COR-L47 (cell line): ENCODE measurements at places on chromosomes 3 and 15.

GRCh38 chr3:80733522-80734176 is 965.9 kb upstream of the ROBO1 start:
- no peak for DNase-seq

- DNase-seq, result no peak
Measured at GRCh38 chr15:87871258-87871681, 385.3 kb downstream of the NTRK3 start.

- no peak for DNase-seq
Measured at GRCh38 chr3:190847436-190847835, 15.1 kb downstream of the GMNC start.

DNA sequence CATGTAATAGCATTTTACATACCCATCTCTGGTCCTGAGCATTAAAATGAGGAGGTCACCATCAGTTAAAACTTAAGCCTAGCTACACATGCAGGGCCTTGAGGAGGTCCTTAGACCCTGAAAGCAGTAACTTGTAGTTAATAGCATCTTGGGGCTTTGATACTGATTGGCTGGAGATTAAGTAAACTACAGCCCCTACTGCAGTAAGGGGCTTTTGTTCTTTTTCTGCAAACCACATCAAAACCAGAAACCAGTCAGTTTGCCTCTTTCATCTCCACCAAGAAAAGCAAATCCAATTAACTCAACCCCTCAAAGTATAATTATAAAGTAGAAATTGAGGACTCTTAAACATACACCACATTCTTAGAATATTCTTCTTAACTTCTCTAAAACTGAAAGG is 622.7 kb downstream of the ZPLD1 start:
- DNase-seq, result no peak

DNA sequence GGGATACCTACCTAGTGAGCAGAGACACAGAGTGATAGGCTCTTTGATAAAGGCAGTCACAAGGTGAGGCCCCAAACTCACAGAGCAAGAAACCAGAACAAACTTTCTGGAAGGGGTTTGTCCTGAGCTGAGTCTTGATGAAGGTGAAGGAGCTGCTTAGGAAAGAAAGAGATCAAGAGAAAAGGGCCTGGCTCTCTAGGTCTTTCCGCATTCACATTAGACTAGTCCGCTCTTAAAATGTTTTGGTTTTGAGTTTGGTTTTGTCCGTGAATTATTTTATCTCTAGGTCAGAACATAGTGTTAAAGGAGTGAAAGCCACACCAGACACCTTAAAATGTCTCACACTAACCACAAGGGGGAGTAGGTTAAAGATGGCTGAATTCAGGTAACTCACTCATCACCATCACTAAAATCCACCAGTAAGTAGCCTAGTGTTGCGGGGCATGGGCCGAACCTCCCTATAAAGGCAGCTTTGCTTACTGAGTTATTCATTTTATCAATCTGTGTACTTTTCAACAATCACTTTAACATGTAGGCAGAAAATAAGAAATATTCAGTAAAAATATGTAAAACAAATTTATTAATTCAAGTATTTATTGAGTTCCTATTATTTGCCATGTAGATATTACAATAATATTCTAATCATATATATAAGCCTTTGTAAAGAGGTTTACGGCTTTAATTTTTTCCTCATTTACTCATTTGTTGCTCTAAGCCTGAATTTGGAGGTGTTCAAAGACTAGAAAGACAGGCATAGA is 121.5 kb upstream of the TSC22D2 start:
- DNase-seq, result peak; percentile 72

DNA sequence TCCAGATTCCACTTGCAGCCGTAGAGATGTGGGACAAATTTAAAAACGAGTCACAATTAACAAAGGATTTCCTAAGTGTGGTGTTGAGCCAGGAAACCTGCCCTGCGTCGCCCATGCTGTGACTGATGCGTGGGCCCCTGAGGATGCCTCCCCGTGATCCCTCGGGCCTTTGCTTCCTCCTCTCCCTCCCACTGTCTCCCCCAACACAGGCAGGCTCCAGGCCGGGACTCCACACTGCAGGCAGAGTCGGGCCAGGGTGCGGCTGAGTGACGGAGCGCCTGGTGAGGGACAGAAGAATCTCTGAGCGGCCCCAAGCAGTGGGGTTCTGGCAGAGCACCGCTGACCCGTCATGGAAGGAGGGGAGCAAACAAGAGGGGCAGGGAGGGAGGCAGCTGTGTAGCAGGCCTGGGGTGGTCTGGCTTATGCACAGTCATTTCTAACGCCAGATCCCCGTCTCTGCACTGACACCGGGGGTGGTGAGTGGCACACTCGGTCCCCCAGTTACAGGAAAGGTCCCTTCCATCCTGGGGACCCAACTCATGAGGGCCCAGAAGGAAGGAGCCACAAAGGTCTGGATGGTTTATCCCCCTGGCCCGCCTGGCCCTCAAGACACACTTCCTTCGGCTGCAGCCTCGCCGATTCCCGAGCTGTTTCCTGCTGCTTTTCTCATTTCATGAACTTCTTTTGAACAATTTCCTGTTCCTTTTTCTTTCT is 91.0 kb downstream of the XXYLT1 start:
- no peak for DNase-seq

- no peak for DNase-seq
Measured at GRCh38 chr15:77839456-77839855, 206.7 kb upstream of the LINGO1 start.

DNA sequence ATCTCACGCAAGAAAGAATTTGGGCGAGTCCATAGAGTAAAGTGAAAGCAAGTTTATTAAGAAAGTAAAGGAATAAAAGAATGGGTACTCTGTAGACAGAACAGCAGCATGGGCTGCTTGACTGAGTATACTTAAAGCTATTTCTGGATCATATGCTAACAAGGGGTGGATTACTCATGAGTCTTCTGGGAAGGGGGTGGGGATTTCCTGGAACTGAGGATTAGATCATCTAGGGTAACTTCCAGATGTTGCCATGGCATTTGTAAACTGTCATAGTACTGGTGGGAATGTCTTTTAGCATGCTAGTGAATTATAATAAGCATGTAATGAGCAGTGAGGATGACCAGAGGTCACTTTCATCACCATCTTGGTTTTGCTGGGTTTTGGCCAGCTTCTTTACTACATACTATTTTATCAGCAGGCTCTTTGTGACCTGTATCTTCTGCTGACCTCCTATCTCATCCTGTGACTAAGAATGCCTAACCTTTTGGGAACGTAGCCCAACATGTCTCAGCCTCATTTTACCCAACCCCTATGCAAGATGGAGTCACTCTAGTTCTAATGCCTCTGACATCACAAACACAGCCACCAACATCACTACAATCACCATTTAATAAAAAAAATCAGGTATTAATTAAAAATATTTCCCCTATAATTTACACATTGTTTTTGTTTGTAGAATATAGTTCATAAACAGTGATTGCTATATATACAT is 890.7 kb upstream of the EPHA6 start:
- no peak for DNase-seq

GRCh38 chr3:158819282-158819681 is 17.4 kb downstream of the MFSD1 start:
- no peak for DNase-seq

- no peak for DNase-seq
Measured at GRCh38 chr3:8303466-8303865, 198.2 kb upstream of the LMCD1 start.

DNA sequence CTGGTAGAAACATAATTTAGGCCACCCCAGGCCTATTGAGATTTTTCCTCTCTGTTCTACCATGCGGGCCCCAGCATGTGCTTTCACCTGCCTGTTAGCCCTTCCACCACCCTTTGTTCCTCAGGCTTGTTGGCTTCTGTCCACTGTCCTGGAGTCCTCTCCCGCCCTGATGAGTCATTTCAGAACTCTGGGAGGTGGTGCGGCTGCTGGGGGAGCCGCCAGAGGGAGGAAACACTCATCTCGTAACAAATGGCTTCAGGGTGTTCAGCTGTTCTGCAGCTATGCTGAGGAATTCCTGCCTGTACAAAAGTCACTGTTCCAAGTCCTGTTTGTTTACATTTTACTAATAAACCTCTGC is 36.3 kb downstream of the LRTM1 start:
- peak; percentile 71 for DNase-seq

DNA sequence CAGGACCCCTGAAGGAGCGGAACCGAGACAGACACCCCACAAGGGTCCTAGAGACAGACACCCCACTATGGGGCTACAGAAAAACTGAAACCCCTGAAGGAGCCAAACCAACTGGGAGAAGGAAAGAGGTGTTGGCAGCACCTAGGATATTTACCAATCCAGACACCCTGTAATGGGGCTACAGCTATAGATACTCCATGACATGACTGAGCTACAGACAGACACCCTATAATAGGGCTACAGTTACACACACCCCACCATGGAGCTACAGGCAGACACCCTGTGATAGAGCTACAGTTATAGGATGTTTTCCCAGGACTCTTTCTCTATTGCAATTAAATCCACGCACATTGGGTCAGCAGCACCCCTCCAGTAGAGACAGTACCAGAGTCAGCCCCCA is 22.6 kb upstream of the ADGRG7 start:
- DNase-seq, result no peak

GRCh38 chr15:80876348-80876674 is 97.1 kb downstream of the CEMIP start:
- no peak for DNase-seq

GRCh38 chr3:53718462-53718861 is 127.8 kb downstream of the CHDH start:
- no peak for DNase-seq

GRCh38 chr3:28042707-28043106 is 198.7 kb upstream of the CMC1 start:
- DNase-seq, result no peak

DNA sequence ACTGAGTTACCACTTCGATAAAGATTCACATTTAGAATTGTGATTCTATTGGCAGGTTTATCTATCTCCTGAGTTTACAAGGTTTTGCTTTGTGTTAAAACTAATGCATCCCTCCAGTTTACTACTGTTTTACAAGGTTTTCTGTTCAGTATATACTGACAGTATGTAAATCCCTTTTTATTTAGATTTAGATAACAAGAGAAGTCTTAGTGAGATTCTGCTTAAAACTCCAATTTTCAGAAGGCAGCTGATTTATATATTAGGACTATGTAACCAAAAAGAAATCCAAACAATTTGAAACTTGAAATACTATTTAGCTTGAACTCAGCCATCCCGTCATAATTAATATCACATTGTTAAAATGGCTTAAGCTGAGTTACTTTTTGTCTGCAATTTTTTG is 619.2 kb downstream of the NAALADL2 start:
- DNase-seq, result no peak

DNA sequence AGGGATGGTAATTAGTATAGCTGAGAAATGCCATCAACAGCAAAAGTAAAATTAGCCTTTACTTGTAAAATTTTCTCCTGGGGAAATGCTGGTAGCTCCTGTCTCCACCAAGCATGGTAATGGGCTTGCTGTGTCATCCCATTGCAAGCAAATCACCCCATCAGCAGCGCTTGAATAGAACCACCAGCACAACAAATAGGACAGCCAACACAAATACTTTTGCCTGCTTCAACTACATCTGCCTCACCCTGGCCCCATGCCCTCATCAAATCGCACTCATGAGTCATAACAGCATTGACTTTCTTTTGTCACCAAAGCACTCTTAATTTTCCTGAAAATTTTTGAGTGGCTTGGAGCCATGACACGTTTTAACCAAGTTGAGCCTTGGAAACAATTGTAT is 52.6 kb downstream of the ERC2 start:
- no peak for DNase-seq

DNA sequence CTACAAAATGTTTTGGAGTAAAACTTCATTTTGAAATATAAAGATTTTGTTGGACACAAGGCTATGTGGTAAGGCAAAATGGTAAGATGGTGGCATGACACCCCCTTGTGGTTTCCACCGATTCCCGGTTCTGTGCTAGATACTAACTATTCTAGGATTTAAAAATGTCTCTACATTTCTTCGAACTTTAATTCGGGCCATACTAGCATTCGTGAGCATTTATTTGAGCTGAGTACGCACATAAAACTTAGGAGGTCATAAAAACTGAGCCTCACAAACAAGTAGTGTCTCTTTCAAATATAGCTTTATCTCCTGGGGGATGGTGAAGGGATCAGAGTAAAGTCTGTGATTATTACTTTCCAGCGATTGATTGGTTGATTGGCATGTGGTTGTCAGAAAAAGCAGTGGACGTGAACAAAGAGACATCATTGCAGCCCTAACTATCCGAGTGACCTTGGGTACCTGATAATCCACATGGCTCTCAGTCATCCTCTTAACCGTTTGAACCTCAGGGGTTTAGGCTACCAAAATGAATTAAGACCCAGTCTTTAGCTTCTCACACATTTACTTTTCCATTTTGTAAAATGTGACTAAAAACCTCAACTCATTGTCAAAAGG is 1.1 kb upstream of the ZNF639 start:
- peak; percentile 52 for DNase-seq

DNA sequence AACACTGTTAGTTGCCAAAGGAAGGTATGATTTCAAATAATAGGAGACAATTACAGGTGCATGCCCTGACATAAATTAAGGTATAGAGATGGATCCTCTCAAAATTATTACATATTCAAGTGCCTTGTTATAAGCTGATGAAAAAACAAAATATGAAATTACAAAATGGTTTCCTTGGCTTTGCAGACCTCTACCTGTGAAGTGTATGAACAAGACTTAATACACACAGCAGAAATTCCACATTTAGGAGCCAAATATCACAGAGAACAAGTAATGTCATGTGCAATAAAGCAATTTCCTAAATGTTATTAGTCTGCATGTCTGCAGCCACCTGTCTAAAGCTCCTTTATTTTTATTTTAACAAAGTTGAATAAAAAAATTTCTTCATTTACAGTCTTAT is 151.5 kb downstream of the ALCAM start:
- DNase-seq, result peak; percentile 23

GRCh38 chr3:188889054-188889491 is 282.7 kb upstream of the TPRG1 start:
- no peak for DNase-seq

DNA sequence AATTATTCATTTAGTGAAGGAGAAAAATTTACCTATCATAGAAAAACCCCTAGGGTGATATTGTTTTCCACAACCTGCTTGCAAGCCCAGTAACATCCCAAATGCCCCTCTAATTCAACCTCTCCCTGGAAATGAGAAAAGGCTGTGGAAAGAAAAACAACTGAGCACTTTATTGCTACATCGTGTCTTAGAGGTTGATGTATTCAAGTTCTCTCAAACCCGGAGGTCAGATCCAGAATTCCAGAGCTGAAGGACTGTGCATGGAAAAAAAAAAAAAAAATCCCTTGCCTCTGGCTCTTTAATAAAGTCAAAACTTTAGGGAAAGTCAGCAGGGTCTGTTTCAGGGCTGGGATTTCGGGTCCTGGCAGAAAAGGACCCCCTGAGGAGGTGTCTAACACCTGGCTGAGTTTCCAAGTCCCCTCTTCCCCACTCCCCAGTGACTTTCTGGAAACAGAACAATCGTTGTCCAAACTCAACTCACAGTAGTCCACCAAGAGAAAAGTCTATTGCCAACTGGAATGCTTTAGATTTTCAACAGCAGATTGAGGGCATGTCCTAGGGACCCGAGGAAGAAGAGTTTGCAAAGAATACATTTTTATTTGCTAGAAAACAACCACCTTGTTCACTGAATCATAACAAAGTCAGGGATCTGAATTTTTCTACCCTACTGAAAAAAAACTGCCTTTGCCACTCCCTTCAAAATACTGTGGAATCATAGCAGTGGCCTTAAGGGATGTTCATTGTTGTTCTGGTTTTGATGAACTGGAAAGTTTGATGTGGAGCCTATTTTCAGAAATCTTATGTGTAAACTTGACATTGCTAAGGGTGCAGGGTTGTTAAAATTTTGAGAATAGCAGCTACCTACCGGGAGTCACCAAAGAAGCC is 207.5 kb upstream of the ADAMTS9 start:
- DNase-seq, result no peak

- DNase-seq, result peak; percentile 33
Measured at GRCh38 chr3:165254812-165255211, 58.6 kb upstream of the SLITRK3 start.
